ENCODE measurements at places on chromosomes 1 and 21.

GRCh38 chr1:88462096-88462487 is 222.0 kb upstream of the PKN2 start:
- DNase-seq: no peak

DNA sequence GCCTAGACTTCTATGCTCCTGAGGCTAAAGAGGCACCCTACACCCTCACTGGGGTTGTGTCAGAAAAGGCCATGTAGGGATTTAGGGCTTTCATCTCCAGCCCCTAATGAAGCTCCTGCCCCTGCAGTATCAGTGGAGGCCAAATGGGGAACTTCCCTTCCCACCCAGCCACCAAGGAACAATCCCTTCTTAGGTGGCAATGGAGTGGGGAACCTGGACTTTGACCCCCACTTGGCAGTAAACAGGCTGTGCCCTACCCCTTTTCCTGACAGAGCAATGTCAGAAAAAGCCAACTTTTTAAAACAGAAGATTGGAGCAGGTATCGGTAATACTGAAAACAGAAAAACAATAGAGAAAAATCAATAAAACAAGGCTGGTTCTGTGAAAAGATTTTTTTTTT is 35.5 kb upstream of the SLC19A2 start:
- DNase-seq: no peak

DNA sequence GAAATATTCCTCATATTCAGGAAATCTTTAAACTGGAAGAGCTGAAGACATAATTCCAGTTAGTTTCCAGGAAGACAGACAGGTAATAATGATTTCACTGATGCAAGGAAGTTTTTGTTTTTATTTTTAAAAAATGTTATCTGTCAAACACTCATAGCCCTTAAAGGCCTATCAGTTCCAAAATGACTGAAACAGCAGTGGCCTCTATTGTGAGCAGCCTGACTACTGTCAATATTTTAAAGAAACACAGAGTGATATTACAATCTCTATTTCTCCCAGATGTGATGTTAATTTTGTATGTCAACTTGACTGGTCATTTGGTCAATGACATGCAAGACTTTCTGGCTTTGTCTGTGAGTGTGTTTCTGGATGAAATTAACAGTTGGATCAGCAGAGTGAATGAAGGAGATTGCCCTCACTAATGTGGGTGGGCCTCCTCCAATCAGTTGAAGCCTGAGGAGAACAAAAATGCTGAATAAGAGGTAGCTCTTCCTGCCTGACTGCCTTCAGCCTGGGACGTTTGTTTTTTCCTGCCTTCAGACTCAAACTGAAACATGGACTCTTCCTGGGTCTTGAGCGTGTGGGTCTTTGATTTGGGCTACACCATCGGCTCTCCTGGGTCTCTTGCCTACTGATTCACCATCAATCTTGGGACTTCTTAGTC is 31.3 kb upstream of the SLC30A10 start:
- no peak for DNase-seq

DNA sequence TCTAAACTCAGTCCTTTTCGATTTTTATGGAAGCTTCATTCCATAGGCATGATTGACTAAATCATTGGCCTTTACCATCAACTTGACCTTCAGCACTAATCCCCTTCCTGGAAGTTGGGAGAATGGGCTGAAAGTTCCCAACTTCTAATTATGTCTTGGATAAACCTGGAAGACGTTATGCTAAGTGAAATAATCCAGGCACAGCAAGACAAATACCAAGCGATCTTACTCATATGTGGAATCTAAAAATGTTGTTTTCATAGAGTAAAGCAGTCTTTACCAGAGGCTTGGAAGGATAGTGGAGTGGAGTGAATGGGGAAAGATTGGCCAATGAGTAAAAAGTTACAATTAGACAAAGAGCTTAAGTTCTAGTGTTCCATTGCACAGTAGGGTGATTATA is 1453.2 kb downstream of the PLA2G4A start:
- no peak for DNase-seq

- no peak for DNase-seq
These were observed 720 bp downstream of the LIN9 start for GRCh38 chr1:226308166-226308722.

GRCh38 chr1:1040004-1040991 is 20.4 kb downstream of the AGRN start:
- DNase-seq: no peak

- DNase-seq: no peak
These were observed 15.1 kb upstream of the C1orf87 start for GRCh38 chr1:60088620-60089155.

GRCh38 chr1:20478057-20478635 is 7.9 kb downstream of the CAMK2N1 start:
- DNase-seq: no peak

GRCh38 chr1:47675047-47675675 is 237.3 kb downstream of the FOXD2 start:
- no peak for DNase-seq

- no peak for DNase-seq
These were observed 320.3 kb upstream of the VAMP3 start for GRCh38 chr1:7450838-7451237.

DNA sequence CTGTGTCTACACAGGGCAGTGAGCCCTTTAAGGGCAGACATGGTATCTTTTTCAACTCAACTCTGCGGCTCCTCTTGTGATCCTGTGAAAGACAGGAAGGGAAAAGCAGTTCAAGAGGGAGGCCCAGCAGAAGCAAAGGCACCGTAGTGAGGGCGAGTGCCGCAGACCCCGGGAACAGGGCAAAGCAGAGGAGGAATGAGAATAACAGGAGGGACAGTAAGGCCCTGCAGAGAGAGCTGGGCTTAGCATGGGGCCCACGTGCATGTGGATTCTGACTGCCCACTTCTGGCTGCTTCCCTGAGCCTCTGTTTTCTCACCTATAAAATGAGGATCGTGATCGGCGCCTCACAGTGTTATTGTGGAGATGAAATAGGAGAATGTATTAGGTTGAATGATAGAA is 409.3 kb downstream of the PTPRU start:
- no peak for DNase-seq

DNA sequence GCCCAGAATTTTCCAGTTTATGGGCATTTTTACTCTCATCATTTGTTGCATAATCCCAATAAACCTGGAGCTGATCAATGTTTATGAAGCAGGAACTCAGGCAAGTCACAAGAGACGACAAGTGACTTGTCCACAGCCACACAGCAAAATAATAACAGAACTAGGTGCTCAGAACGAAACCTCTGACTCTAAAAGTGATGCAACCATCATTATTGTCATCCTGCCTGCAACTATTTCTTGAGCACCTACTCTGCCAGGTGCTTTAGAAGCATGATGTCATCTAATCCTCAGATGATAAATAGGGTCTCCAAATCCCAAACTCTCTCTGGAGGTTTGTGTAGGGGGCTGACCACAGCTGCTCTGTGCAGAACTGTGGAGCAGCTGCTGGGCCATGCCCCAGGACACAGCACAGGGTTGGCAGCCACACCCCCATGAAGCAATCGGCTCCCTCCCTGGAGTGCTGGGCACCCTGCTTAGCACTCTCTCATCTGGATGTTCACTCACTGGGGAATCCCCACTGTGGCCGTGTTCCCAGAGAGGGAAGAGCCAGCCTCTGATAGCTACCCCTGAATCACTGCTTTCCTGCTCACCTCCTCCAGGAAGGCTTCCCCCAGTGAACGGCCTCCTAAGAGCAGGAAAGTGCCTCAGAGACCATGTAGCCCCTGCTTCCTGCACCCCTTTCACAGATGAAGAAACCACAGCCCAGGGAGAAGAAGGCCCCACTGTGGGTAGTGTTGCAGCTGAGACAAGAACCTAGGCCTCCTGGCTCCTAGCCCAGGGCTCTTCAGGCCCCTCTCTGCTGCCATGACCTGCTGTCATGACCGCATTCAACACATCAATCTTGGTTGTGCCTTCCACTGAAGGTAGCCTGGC is 2.1 kb downstream of the TTC22 start:
- no peak for DNase-seq

Measured in HT1080 (cell line).